ENCODE measurements at places on chromosomes 16 and 17.

DNA sequence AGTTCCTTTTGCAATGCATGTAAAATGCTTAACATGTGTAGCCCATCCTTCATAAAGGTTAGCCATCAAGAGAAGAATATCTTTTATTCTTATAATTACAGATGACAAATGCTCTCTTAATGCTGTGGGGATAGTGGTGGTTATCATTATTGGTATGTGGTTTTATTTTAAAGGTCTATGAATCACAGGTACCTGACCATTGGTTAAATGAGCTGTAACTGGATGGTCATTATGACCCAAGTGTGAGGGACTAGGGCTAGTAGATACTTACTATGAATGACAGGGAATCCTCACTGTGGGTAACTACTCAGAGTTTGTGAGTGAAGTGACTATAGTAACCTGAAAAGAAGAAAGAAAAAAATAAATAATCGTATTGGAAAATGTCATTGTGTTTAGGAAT lies 78.8 kb downstream of the CDRT15 start:
- no peak for DNase-seq

DNA sequence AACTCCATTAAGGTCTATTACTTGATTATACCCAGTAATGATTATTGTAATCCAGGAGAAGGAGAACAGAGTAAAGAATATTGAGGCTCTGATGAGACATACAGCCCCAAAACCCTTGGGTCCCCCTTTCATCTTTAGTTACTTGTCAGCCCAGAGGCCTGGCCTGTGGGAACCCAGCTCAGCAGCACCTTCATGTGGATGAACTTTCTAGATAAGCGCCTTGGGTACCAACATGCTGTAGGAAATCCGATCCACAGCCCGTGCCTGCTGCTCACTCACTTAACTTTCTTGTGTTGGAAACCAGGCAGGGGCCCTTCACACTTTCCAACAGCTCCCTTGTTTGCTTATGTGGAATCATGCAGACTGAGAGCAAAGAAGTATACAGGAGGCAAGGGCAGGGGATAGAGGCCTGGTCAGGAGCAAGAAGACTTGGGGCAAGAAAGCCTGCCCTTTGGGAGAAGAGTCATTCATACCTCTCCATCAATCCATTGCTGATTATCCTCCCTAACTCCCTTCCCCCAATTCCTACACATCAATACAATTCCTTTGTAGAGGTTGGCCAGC lies 64.0 kb upstream of the SOX9 start:
- DNase-seq = no peak

DNA sequence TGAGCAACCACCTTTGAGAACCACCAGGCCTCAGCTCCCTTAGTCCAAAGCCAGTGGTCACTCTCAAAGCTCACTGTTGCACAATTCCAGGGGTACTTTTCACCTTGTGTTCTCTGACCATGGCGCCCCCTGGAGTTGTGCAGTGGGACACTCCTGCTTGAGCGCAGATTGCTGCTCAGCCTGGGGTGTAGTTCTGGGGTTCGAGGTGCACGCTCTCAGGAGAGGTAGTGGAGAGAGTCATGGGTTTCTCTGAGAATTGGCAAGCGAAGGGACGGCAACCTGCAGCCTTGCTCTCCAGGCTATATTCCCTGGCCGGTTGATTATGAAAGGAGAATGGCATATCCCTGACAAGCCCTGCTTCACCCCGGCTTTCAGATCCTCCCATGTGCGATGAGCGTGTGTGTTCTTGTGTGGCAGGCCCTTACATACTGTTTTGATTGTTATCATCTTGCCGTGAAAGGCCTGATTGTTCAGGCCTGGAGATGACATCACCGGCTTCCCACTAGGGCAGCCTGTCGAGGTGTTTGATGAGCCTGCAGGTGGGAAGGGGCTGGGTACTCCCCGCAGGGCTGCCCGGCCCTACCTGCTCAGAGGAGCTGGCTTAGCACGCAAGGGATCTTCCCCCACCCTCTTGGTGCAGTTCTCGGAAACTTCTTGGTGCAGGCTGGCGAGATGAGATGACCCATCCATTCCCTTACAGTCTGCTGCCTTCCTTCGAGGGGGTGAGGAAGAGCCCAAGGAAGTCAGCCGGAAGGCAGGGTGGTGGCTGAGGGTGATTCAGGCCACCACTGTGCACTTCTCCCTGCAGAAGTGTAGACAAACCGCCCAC lies 431.2 kb downstream of the SLC39A11 start:
- DNase-seq = no peak

- DNase-seq = peak; percentile 23
Observed at GRCh38 chr17:8153031-8153451, 837 bp upstream of the PER1 start.

DNA sequence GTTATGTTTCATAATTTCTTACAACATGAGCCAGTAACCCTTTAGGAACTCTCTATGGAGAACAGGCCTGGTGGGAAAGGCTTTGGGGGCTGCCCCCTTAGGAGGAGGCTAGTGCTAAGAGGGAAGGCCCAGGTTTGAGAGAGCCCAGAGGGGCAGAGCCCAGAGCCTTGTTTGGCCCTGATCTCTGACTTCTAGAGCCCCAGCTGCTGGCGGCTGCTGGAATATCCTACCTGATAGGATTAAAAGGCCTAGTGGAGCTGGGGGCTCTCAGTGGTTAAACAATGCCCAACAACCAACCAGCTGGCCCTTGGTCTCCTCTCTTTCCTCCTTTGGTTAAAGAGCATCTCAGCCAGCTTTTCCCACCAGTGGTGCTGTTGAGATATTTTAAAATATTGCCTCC lies 54.1 kb downstream of the IGF2BP1 start:
- no peak for DNase-seq

DNA sequence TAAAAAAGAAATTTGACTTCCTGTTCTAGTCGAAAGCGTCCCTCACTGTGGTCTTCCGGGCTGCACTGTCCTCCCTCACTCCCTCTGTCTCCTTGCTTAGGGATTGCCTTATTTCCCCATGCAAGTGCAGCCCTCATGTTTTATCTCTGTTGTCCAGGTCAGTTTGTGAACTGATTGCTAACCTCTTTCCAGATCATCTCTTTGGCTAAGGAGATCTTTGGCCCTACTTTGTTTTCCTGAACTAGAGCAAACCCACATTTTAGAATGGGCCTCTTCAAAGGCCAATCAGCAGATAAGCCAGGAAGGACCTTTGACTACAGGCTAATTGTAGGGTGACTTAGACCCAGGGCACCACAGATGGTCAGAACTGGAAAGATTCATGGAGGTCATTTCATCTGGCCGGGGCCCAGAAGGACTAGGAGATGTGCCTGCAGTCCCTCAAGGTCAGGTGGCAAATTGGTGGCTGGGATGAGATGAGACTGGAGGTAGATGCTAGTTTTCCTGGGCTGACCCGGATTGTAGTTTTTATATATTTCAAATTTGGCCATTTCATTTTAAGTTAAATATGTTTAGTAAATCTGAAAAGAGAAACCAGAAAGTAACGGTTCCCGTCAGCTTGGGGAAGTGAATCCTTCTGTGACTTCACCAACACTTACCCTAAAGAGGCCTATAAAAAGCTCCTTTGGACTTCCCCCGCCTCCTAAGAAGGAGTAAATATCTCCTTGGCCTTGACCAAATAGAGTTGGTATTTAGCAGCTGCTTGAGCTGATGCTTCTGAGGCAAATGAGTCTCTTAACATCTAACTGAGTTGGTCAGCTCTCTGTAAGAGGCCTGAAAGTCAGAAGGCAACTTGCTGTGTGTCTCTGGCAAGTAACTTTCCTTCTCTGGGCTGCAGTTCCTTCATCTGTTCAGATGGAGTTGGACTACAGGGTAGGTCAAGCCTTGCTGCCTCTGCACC lies 6.2 kb upstream of the SLC25A19 start:
- DNase-seq = no peak

GRCh38 chr17:1110862-1111598 lies 68.8 kb downstream of the ABR start:
- DNase-seq = no peak

DNA sequence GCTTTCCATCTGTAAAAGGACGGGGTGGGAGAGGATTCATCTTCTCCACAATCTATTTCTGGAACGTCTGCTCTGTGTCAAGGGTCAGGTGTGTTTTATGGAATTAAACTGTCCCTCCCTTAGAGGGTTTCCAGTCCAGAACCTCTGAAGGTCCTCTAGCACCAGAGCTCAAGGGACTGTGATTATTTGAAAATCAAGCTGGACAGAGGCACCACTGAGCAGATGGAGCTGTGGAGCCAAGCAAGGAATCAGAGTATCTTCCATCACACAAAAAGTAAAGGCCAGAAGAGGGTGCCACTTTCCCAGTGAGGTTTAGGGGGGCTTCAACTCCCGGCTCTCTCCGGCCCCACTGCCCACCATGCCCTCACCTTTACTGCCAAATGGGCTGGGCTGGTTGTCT lies 6.8 kb downstream of the CACNG5 start:
- no peak for DNase-seq

- no peak for DNase-seq
Observed at GRCh38 chr16:57838161-57838560, 35.9 kb upstream of the KIFC3 start.

DNA sequence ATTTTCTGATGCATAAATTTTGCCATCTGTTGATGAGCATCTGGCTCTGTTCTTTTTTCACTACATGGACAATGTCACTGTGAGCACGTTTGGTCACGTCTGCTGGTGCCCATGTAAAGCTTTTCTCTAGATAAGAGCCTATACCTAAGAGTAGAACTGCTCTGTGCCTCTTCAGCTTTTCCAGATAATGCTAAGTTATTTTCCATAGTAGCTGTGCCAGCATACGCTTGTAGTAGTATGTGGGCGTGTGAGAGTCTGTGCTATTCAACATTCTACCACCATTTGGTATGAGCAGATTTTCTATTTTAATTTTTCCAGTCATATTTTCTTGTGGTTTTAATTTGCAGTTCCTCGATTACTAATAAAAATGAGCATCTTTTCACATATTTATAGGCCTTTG lies 33.2 kb downstream of the VPS35L start:
- no peak for DNase-seq

DNA sequence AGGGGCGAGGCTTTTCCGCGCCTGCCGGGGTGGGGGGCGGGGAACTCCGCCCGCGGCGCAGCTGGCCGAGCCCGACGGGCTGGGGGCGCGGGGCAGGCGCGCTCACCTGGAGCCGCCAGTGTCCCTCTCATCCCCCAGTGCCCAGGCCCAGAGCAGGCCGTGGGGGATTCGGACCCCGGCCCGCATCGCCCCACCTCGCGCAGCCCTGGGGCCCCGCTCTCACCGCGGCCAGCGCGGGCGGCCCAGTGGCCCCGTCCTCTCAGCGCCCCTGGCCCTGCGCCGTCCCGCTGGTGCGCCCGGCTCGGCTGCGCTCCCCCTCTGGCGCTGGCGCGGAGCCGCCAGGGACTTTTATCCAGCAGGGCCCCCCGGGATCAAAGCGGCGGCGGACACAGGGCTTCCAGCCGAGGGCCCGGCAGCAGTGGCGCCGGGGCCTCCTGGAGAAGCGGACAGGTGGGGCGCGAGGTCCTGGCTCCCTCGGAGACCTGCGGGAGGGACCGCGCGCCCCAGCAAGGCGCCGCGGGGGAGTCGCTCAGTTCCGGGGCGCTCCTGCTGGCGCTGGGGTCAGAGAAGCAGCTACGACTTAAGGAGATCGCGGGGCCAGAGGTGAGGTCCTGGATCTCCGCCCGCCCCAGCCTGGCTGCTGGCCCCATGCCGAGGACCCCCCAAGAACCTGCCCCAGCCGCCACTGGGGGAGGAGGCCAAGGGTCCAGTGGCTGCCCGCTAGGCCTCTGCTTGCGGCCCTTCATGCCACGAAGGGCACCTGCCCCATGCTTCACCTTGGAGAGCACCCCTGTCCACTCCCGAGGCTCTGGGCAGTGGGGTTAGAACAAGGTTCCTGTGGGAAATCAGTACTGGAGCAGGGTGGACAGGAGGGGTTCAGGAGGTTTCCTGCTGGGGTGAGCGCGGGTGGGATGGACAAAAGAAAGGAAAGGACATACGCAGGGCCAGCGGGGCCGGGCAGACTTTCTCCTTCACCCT lies 823 bp upstream of the NOTUM start:
- DNase-seq = peak; percentile 36

DNA sequence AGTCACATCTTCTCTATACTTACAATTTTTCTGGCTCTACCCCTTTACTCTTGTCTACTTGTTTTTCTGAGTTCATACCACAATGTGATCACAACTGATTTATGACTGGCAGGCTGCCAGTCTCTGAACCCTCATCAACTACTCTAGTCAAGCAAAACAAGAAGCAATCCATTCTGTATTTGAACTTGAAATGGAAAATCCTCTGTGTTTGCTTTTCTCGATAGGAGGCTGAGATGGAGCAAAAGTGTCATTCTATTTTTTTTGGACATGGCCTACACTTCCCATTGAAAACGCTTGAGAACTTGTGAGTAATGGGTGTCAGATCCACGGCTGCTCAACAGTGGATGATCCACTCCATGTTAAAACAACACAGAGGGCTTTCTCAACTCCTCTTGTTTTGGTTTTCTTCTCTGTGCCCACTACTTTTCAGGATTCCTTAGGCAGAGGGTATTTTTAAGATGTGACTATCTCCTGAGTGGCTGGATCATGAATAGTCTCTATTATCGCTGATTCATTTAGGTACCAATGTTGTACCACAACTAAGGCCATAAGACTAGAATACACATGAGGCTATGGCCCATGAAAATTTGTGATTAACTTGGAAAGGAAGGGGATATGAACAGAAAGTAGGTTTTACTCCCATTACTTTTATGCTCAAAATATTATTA lies 11.7 kb downstream of the TMEM100 start:
- no peak for DNase-seq

- no peak for DNase-seq
Observed at GRCh38 chr17:14818469-14818868, 446.7 kb downstream of the PMP22 start.

- DNase-seq = no peak
Observed at GRCh38 chr17:73311428-73311780, 397 bp downstream of the CDC42EP4 start.

DNA sequence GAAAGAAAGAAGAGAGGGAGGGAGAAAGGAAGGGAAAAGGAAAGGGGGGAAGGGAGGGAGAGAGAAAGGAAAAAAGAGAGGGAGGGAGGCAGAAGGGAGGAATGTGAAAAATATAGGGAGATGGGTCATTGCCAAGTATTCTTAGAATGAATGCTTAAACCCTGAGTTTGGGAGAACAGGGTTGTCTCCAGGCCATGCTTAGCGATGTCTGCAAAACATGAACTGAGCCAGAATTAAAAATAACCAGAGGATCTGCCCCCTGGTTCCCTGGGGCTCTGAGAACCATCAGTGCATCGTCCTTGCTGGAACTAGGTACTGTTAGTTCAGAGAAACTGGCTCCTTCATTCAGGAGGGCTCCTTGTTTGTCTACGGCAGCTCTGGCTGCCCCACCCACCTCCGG lies 170.4 kb downstream of the IRX5 start:
- no peak for DNase-seq

GRCh38 chr17:13977837-13978236 lies 91.5 kb upstream of the COX10 start:
- no peak for DNase-seq

GRCh38 chr17:44362949-44363612 lies 572 bp downstream of the FAM171A2 start:
- no peak for DNase-seq

DNA sequence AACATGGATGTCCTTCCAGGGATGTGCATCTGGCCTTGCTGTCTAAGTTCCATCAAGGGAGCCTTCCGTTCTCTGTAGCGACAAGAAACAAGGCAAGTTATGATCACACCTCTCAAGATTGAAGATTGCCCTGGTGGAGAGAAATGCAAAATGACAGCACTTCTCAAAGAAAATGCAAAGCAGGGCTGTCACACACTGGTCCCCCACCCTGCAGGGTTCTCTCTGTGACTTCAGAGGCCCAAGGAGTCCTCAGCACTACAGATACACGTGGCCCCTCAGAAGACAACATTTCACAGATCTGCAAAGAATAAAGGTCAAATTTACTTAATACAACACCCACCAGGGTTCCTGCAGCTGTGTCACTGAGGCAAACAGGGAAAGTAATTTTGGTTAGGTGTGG lies 60.7 kb upstream of the TEX2 start:
- no peak for DNase-seq

- DNase-seq = peak; percentile 16
Observed at GRCh38 chr16:11565665-11566064, 21.1 kb downstream of the LITAF start.

Measured in activated T-cell treated with anti-CD3 and anti-CD28 coated beads, Interleukin-2, amount 50 U/mL, for 1 hour (primary cell).